NCI-H2081 (cell line): ENCODE measurements at places on chromosomes 7 and 10.
A peak's percentile ranks its signal among the peaks of the same experiment; 100 is the strongest.

GRCh38 chr7:80057488-80057887 lies 77.1 kb upstream of the GNAI1 start:
- no peak for DNase-seq

- DNase-seq, result no peak
These were observed 116.3 kb downstream of the WDFY4 start for GRCh38 chr10:48801001-48801421.

GRCh38 chr7:69434398-69434815 lies 163.9 kb upstream of the AUTS2 start:
- DNase-seq, result no peak

- peak; percentile 9 for DNase-seq
These were observed 50.2 kb upstream of the PODXL start for GRCh38 chr7:131606346-131607290.

DNA sequence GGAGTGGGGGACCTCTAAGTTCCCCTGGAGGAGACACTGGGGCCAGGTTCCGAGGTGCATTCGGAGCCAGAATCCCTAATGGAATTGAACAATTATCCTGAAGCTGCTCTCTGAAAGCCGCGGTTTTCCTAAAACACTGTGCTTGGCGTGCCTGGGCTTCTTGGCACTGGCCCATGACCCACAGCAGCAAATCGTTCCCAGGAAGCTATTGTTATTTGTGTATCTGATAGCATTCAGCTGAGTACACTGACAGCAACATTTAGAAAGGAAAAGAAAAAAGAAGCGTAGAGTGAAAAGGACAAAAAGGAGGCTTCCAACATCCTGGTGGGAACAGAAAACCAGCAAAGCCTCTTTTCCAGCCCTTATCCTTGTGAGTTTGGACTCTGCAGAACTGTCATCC lies 339.8 kb downstream of the FRMD4A start:
- peak; percentile 56 for DNase-seq

DNA sequence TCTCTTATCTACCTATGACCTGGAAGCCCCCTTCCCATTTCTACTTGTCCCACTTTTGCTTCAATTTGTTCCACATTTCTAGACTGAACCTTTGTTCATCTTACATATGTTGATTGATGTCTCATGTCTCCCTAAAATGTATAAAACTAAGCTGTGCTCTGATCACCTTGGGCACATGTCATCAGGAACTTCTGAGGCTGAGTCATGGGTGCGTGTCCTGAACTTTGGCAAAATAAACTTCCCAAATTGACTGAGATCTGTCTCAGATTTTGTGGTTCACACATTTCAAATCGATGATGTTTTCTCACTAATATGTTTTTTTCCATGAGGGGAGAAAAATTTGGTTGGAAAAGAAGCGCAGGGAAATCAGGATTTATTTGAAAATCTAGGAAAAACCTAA lies 406.2 kb upstream of the LRRTM3 start:
- DNase-seq, result no peak

GRCh38 chr7:33495207-33495606 lies 365.8 kb downstream of the BBS9 start:
- DNase-seq, result no peak

GRCh38 chr7:133997463-133997862 lies 129.7 kb upstream of the LRGUK start:
- DNase-seq, result no peak

- no peak for DNase-seq
These were observed 624 bp upstream of the ZNF783 start for GRCh38 chr7:149261316-149261828.

DNA sequence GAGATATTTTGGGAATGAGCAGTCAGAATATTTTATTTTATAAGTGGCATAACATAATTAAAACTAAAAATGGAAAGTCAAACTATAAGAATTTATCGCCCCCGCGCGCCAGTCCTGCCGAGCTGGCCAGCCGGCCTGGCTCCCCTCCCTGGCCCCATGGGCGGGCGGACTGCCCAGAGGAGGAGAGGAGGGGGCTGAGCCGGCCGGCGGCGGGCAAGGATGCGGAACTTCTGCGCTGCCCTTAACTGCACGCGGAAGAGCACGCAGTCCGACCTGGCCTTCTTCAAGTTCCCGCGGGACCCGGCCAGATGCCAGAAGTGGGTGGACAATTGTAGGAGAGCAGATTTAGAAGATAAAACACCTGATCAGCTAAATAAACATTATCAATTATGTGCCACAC lies 96.8 kb downstream of the DKK1 start:
- no peak for DNase-seq
